ENCODE measurements at places on chromosomes 3 and 15.

- no peak for DNase-seq
Observed at GRCh38 chr3:73453666-73454065, 171.1 kb downstream of the PDZRN3 start.

GRCh38 chr3:41450416-41451231 lies 251.3 kb downstream of the CTNNB1 start:
- DNase-seq = no peak

DNA sequence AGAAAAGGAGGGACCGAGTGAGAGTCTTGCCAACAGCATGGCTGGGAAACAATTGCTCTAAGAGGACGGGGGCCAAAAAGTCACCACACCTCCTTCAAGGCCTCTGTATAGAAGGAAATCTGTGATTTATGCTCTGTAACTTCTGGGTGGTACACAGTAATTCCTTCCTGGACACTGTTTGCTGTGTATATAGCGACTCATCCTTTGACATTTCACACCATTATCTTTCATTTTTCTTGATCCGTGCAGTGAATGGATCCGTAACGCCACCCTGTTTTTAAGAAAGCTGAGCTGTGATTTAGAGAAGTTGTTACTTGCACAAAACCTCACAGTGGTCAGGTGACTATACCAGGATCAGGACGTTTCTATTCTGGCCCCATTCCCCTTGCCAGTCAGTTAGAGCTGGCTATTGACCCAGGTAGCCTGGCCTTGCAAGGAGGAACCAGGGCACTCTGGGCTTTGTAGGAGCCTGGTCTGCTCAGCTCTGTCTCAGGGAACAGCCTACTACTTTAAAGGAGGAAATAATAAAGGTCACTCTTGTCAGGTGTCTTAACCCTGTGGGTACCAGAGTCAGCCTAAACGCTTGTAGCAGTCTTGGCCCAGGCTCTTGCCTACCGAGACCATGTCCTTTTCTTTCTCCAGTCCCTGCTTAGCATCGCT lies 86.5 kb upstream of the MYZAP start:
- DNase-seq = no peak

DNA sequence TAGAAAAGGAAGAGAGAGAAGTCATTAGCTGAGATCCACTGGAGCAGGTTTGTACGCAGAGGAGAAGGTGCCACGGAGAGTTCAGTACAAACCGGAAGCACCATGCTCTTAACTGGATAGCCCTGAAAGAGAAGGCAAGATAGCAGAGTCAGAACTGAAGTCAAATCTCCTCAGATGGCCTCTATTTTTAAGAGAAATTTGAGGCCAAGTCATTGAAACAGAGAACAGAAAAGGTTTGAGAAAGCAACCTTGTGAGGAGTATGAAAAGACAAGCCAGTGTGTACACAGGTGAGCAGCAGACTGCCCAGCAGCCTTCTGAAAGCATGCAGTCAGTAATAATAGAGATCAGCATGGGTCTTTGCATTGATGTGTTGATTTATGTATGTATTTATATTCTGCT lies 66.1 kb upstream of the SPRED1 start:
- DNase-seq = no peak

DNA sequence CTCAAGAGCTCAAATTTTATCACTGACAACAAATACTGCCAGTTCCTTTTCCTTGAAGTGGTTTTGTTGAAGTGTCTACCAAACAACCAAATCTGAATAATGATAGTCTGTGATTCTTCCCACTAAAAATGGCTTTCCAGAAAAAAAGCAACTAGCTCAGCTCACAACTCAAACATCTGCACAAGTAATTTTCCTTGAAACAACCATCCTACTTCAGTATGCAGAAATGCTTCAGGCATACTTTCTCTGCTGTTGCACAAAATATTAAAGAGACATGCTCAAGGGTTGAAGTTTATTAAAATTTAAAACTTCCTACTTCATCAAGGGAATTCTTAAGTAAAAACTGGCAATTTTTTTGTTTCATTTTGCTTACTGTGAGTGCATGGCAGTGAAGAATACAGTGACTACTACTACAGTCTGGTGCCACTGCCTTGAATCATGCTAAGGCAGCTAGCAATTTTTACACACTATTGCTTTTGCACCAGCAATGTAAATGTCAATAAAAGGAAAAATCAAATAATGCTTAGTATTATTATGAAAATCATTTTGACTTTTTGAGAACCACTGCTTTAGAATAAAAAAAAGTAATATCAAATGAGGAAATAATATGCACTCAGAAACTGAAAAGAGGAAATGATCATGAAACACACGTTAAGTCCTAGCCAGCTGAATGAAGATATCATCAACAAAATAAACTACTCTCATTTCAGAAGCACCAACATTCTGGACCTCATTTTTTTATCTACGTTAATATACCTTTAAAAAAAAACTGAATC lies 33.6 kb downstream of the VPS13C start:
- no peak for DNase-seq

DNA sequence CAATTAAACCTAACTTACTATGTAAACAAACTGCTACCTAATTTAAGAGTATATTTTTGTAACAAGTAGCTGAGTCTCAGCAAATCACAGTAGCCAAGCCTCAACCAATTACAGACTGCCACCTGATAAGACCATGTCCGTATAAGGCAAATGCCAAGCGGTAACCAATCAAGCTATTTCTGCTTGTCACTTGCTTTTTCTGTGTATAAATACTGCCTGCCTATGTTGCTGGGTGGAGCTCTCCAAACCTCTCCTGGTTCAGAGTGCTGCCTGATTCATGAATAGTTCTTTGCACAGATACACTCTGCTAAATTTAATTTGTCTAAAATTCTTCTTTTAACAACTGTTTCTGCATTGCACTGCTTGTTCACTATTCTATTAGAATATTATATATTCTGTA lies 42.6 kb downstream of the ZNF148 start:
- no peak for DNase-seq

DNA sequence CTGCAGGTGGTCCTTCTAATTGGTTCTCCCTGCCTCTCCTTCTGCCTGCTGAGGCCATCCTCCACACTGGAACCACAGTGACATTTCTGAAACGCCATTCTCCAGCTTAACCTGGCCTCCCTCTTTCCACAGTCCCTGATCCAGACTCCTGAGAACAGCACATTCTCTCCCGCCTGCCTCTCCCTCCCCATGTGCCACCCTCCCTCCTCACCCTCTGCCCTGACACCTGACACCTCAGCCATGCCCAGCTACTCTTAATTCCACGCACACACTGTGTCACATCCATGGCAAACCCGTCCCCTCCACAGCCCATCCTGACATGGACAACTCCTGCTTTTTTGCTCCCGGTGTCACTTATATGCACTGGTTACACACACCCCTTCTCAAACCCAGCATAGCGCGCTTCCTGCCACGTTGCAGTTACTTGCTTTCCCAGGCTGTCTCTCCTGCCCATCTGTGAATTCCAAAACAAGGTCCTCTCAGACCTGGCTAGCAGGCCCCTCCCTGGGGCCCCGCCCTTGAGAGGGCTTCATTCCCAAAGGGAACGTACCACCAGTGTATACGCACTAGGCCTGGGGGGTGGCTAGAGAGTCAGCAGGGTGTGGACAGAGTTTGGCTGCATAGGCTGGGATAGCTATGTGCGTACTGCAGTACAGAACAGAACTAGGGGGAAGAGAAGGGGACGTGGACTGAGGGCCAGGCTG lies 92.7 kb upstream of the BLM start:
- DNase-seq = no peak

DNA sequence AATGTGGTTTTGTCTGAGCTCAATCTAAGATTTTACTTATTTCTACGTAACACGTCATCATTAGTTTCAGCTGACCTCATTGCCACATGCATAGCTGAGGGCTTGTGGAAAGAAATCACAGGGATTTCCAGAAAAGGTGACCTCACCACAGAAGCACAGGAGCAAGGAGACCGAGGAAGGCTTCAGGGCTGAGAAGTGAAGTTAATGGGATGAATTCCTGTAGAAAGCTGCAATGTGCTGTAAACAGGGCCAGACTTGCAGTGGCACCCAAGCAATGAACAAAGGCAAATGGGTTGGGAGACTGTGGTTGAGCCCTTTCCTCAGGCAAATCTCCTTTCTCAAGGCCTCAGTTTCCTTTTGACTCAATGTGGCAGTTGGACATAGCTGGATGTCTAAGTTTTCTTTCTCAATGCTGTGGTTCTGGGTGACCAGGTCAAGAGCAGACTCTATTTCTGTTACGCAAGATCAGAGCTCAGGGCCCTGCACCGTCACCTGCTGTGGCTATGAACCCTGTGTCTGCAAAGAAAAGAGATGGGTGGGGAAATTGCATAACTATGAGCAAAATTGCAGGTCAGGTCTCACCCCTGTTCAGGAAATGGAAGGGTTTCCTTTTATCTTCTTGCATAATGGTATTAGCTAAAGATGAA lies 252.2 kb upstream of the TBL1XR1 start:
- peak; percentile 92 for DNase-seq

GRCh38 chr3:129697229-129697969 lies 90.9 kb upstream of the PLXND1 start:
- DNase-seq = no peak

DNA sequence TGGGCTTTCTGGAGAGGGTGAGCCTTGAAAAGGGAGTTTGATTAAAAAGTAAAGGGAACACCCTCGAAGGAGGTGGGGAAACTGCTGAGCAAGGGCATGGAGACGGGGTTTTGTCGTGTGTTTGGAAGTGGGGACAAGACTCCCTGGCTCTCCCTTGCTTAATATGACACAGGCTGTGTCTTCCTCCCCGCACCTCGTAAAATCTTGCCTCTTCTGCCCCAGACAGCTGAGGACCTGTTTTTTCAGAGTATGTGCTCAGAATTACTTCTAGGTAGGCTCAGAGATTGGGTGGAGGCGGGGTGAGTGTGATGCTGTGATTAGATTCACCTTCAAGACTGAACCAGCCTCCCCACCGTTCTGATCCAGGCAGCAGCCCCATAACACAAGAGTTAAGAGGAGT lies 244.4 kb upstream of the TLE3 start:
- DNase-seq = no peak

DNA sequence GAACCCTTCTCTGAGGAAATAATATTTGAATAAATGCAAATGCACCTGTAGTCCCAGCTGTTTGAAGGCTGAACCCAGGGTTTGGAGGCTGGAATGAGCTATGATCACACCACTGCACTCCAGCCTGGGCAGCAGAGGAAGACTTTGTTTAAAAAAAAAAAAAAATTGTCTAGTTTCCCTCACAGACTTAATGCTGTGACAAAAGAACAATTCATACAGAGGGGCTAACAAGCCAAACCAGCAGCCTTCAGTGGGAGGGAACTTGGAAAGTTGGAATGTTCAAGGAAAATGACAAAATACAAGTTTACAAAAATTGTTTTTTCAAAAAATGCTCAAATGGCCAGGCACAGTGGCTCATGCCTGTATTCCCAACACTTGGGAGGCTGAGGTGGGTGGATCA lies 228.0 kb upstream of the CGNL1 start:
- DNase-seq = no peak

- no peak for DNase-seq
Observed at GRCh38 chr15:61050844-61051568, 178.1 kb downstream of the RORA start.

DNA sequence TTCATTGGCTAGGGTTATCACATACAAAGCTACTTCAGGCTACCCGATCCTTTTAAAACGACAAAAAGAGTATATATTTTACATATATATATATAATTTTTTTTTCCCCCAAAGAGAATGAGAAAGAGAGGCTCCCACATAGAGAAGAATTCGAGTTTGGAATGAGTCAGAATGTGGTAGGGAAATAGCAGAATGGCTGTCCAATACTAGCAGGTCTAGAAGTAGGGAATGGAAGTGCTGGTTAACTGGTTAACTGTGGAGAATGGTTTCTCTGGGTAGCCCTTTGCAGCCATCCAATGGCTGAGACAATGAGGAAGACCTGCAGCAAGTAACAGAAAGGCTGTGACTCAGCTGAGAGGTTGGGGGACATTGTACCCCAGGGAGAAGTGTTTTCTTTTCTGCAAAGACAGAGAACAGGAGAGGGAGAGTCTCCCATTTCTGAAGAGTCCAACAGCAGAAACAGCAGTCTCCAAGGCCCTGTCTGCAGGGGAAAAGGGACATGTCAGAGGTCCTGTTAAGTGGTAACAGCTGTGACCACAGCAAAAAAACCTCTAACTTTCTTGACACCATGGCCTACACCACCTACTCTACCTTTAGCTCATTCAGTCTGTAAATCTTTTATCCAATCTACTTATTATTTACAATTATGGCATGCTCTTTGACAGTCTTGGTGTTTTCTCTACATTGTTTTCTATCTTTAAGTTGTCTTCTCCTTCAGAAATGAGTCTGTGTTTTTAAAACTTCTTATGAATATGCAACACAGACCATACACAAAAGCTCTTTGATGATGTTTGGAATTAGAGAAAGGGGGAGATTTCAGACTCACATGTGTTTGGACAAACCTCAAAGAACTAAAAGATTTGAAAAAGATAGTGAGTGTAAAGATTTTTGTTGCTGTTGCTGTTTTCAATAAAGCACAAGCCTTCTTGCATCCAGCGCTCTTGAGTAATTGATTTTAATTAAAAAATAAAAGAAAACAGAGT lies 116.1 kb upstream of the SLC7A14 start:
- no peak for DNase-seq

DNA sequence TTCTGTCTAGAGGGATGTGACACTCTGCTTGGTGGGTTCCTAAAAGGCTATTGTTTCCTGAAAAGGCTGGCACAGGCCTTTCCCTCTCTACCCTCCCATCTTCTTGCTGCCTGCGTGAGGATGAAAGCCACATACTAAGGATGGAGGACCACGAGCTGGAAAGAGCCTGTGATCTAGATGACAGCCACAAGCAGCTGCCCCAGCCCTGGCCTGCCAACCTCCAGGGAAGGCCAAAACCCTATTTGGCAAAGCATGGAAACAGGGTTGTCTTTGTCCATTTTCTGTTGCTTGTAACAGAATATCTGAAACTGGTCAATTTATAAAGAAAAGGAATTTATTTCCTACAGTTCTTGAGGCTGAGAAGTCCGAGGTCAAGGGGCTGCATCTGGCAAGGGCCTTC lies 144.5 kb downstream of the FBLN2 start:
- DNase-seq = no peak

GRCh38 chr3:194313560-194314387 lies 37.4 kb downstream of the CPN2 start:
- no peak for DNase-seq

GRCh38 chr3:111781561-111782446 lies 77.3 kb upstream of the PHLDB2 start:
- DNase-seq = no peak

- DNase-seq = peak; percentile 4
Observed at GRCh38 chr3:15159501-15160136, 46.4 kb upstream of the CAPN7 start.

GRCh38 chr3:176850498-176850897 lies 346.8 kb downstream of the TBL1XR1 start:
- DNase-seq = no peak

GRCh38 chr3:195063581-195064193 lies 207.3 kb downstream of the XXYLT1 start:
- no peak for DNase-seq

- DNase-seq = no peak
Observed at GRCh38 chr3:40192628-40193027, 116.9 kb upstream of the EIF1B start.

GRCh38 chr15:88818920-88819319 lies 15.7 kb downstream of the ACAN start:
- no peak for DNase-seq

GRCh38 chr3:125140818-125141595 lies 71.5 kb downstream of the SLC12A8 start:
- DNase-seq = no peak
